ENCODE measurements at places on chromosomes 11 and 22. TPM values are rescaled to one million over a fixed set of nuclear protein-coding genes. Genes with fewer than 3 reads are reported as not detected.

DEUP1 gene
- total RNA-seq, result not detected

TRIM49 gene
- not detected for total RNA-seq

PGA5 gene
- total RNA-seq, result not detected

SCGB1D4 gene
- not detected for total RNA-seq

NEFH gene
- 0.56 TPM for total RNA-seq

OR6Q1 gene
- total RNA-seq, result not detected

DUSP18 gene
- 15.4 TPM for total RNA-seq

USP2 gene
- 1.2 TPM for total RNA-seq

F2 gene
- not detected for total RNA-seq

LSP1 gene
- total RNA-seq, result 0.42 TPM

SEC14L2 gene
- 17.0 TPM for total RNA-seq

OR51Q1 gene
- not detected for total RNA-seq

MMP1 gene
- 1,055 TPM for total RNA-seq

YPEL4 gene
- 0.05 TPM for total RNA-seq

SYT8 gene
- not detected for total RNA-seq

DKK3 gene
- 156 TPM for total RNA-seq

MTCH2 gene
- 133 TPM for total RNA-seq

CASP12 gene
- total RNA-seq, result 5.9 TPM

OR51F2 gene
- not detected for total RNA-seq

DEFB131B gene
- not detected for total RNA-seq

HSPB2 gene
- not detected for total RNA-seq

PAX6 gene
- not detected for total RNA-seq

NCR3LG1 gene
- 2.7 TPM for total RNA-seq

MMP8 gene
- not detected for total RNA-seq

DAGLA gene
- total RNA-seq, result 4.4 TPM

PDE3B gene
- 0.17 TPM for total RNA-seq

MMP20 gene
- not detected for total RNA-seq

MB gene
- total RNA-seq, result not detected

TRAF6 gene
- 13.6 TPM for total RNA-seq

OR2AG2 gene
- not detected for total RNA-seq

RBM7 gene
- 69.9 TPM for total RNA-seq

UPK2 gene
- not detected for total RNA-seq

KCNC1 gene
- total RNA-seq, result not detected

BSCL2 gene
- total RNA-seq, result 38.6 TPM

ARHGEF17 gene
- 55.4 TPM for total RNA-seq

OR6A2 gene
- 0.17 TPM for total RNA-seq

TSPAN4 gene
- total RNA-seq, result 167 TPM

OR52H1 gene
- total RNA-seq, result not detected

OR8U1 gene
- not detected for total RNA-seq

TEX12 gene
- not detected for total RNA-seq

Measured in dermis blood vessel endothelial cell (primary cell).